Activated CD4-positive, alpha-beta T cell treated with anti-CD3 and anti-CD28 coated beads, Interleukin-10, Interleukin-2, amounts not matched to agents 100 ng/mL and 50 ng/mL, durations not matched to agents 16 hours and 8 hours (primary cell): ENCODE measurements at places on chromosomes 6 and 20.
A peak's percentile ranks its signal among the peaks of the same experiment; 100 is the strongest.

GRCh38 chr20:2118783-2119182 is 17.2 kb downstream of the STK35 start:
- DNase-seq = peak; percentile 88

- peak; percentile 96 for DNase-seq
Observed at GRCh38 chr6:26158076-26158580, 70.9 kb downstream of the HFE start.

DNA sequence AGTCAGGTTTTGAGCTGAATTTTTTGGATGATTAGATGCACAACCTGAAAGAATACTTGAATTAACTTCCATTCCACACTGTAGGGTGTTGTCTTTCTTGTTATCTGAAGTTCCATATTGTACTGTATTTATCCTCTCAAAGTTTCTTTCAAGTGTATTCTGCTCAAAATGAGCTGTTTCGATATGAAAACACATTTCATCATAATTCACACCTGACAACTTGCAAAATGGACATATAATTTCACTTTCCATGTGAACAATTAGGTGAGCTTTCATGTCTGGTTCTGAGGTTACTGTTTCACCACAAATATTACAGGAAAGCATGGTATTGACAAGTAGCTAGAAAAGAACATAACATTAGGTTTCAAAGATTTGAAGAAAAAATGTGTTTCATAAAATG is 1.7 kb downstream of the ZUP1 start:
- DNase-seq = peak; percentile 75

GRCh38 chr6:11865680-11866300 is 87.2 kb upstream of the ADTRP start:
- DNase-seq = no peak

DNA sequence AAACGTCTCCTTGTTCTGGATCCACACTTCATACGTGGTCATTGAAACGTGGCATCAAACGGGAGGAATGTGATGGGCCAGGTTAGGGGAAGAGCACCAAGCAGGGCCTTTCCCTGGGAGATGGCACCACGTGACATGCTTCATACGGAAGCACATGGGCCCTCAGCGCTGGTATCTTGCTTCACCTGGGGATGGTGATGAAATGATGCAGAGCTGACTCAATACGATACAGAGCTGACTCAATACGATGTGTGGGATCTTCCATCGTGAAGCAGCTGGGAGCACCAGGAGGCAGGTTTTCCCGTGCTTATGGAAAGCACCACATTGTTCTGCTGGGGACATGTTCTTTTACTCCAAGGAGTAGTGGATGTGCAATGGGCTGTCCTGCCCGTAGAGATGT is 22.5 kb upstream of the TAGAP start:
- peak; percentile 77 for DNase-seq

GRCh38 chr6:118316796-118317384 is 231.2 kb upstream of the PLN start:
- DNase-seq = no peak

DNA sequence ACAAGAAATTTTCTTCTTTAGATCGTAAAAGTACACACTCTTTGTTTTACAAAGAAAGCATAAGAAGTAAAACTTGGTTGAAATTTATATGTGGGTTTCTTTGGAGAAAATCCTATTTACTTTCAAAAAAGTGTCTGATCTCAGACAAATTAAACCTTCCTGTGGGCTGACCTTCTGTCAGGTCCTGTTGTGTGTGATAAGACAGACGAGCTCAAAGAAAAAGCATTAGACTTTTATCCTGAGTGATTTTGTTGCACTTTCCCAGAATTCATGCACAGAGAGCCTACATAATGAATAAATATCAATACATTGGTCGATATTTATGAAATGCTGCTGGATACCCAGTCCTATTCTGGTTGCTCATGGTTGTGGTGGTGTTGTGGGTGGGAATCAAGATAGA is 302.1 kb upstream of the SYNCRIP start:
- DNase-seq = no peak

- no peak for DNase-seq
Observed at GRCh38 chr20:50067461-50067860, 45.5 kb downstream of the UBE2V1 start.

- no peak for DNase-seq
Observed at GRCh38 chr6:32982702-32983492, 14.5 kb downstream of the BRD2 start.

DNA sequence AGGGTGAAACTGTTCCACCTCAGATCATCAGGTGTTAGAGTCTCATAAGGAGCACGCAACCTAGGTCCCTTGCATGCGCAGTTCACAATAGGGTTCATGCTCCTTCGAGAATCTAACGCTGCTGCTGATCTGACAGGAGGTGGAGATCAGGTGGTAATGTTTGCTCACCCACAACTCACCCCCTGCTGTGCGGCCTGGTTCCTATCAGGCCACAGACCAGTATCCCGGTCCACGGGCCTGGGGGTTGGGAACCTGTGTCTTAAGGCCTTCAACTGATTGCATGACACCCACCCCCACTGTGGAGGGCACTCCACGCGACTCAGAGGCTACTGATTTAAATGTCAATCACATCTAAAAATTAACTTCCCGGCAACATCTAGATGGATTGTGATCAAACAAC is 411.2 kb upstream of the SULF2 start:
- DNase-seq = no peak

GRCh38 chr6:81668615-81669047 is 83.8 kb downstream of the TENT5A start:
- no peak for DNase-seq

- no peak for DNase-seq
Observed at GRCh38 chr6:149108038-149108748, 209.3 kb upstream of the TAB2 start.

DNA sequence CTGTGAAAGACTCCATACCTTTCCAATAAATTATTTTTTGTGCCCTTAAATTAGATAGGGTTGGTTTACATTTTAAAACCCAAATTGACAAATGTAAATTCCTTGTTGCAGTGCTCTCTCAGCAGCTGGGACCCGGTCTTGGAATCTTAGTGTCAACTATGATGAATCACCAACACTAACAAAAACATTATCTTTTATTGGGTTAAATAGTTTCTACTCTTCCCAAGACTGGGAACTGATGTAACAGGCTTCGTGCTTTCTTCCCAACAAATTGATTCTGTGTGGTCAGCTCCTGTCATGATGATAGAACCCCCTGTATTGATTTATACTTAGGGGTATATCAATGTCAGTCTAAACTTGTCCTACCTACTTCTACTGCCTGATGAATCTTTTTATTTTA is 23.2 kb upstream of the AHI1 start:
- no peak for DNase-seq

DNA sequence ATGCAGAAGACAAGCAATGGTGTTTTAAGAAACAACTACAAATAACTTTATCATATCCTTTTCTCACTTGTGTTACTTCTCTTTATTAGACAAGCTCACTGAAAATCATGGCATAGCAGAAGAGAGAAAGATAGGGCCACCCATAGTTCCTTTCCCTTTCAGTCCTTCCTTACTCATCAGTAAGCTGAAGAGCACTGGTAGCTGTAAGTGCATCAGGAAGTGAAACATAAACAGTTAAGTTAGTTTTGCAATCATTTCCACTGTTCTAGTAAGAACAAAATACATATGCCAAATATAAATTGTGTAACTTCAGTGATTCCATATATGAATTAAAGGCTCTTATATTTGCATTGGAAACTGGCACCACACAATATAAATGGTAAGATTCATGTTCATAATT is 220.1 kb downstream of the HACE1 start:
- DNase-seq = peak; percentile 16

DNA sequence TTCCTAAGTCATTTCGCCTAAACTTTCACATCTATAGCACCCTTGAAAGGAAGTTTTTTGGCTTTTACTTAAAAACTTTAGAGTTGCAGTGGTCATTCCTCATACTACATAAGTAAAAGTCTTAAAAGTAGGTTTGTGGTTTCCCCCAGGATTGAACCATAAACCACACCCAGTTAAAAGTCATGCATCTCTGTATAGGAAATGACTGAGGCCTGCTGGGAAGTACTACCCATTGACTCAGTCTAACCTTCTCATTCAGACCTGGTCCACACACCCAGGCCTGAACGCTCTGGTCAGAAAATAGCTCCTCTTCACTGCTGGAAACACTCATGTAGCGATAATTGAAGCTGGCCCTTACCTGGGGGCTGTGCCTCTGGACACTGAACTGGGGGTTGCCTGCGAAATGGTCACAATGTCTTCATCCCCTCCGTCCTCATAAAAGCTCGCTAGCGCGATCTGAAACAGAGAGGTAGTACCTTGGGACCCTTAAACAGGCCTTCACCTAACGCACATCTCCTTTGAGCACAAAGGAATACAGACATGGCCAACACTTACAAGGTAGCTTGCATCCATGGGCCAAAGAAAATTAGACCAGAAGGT is 2.6 kb downstream of the NSFL1C start:
- DNase-seq = peak; percentile 46

DNA sequence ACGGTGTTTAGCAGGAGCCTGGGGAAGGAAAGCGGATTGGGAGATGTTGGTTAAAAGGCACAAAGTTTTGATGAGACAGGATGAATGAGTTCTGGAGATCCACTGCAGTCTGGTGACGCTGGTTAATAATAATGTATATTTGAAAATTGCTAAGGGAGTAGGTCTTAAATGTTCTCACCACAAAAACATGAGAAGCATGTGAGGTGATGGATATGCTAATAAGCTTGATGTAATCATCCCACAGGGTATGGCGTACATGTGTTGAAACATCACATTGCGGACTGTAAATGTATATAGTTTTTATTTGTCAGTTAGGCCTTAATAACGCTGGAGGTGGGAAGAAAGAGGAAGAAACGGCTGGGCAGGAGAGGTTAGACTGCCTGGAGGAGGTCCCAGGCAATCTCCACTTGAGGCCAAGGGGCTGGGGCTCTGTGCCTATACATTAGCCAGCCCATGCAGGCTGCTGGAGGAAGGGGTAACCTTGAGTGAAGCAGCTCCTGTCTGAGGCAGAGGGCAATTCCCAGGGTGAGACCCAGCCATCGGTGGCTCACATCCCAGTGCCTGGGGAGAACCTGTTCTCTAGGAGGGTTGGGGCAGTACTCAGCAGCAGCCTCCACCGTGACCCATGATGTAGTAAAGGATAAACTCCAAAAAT is 188.2 kb upstream of the QKI start:
- DNase-seq = no peak

GRCh38 chr6:33784787-33785186 is 4.1 kb downstream of the LEMD2 start:
- DNase-seq = no peak

- no peak for DNase-seq
Observed at GRCh38 chr20:62064770-62065673, 659 bp downstream of the TAF4 start.

DNA sequence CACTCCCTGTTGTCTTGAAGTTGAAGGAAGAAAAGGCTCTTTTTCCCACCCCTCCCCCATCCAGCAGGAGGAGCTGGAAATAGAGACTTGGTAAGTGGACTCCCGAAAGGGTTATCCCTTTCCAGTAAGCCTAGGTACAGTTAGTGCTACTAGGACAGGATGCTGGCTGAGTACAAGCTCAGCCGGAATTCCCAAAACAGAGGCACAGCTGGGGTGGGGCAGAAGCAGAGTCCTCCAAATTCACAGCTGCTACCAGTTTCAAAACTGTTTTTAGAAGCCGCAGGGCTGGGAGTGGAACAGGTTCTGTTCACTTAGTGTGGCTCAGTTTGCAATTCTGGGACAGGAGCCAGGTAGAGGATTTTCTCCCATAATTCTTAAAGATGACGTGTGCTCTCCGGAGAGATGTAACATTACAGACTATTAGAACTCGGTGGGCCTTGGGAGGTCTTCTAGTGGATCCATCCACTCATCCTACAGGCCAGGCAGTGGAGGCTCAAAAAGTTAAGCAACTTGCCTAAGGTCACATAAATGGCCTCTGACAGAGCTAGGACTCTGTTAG is 19.0 kb upstream of the UTRN start:
- no peak for DNase-seq

DNA sequence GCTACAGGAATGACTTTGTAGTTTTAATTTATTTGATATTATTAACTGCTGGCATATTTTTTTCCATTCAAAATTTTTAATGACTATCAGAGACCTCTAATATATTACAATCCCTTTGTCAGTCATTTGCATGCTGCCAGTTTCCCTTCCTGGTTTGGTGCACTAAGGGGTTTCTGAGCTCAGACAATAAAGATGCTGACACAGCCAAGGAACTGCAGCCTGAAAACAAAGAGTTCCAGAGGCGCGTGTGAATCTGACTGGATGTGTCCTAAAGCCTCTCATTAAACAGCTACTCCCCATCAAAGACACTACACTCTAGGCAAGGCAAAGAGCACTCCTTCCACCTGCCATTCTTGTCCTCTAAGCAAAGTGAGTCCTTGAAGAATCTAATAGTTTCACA is 116.8 kb upstream of the DST start:
- no peak for DNase-seq

GRCh38 chr6:84016029-84016428 is 17.5 kb upstream of the MRAP2 start:
- no peak for DNase-seq

DNA sequence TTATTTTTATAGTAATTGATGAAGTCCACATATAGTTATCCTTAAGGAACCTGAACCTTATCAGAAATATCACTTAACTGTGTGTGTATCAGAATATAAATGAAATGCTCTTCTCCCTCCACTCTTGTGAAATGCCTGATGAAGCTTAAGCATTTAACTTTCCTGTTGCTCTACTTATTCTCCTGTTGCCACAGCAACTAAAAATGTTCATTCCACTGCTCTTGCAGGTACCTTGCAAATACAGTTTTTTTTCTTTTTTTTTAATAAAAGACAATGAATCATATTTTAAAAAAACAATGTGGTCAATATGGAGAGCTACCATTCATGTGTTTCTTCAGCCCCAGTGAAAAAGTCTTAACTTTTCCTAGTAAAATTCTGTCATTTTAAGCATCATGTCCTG is 210.3 kb downstream of the RFPL4B start:
- no peak for DNase-seq
